ENCODE measurements at places on chromosomes 5 and 9.

DNA sequence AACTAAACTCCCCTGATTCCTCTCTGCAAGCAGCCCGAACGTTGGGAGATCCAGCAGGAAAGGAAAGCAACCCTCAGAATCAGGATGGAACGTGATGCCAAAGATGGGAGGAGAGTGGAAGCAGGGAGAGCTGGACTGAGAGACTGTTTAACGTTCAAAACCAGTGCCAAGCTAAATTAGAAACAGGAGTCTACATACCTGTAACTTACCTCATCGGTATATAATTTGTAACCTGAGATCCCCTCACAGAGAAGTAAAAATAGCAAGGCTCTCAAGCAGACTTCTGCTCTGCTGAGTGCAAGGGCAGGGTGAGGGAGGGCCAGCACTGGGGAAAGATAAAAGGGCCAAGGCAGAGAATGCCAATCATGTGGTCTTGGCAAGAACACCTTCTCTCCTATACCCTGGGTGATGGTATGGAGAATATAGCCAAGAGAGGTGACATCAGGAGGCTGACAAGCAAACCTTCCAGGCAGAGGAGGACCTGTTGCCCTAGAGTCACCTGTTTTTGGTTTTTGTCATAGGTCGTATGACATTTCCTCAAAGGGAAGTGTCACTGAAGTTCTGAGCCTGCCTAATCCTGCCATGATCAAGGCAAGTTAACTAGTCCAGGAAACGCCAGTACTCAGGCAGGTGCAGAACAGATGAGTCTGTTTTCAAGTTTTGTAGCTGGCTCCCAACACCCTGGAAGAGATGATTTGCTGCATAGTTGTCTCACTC is 472.0 kb downstream of the NFIB start:
- DNase-seq = peak; percentile 56

DNA sequence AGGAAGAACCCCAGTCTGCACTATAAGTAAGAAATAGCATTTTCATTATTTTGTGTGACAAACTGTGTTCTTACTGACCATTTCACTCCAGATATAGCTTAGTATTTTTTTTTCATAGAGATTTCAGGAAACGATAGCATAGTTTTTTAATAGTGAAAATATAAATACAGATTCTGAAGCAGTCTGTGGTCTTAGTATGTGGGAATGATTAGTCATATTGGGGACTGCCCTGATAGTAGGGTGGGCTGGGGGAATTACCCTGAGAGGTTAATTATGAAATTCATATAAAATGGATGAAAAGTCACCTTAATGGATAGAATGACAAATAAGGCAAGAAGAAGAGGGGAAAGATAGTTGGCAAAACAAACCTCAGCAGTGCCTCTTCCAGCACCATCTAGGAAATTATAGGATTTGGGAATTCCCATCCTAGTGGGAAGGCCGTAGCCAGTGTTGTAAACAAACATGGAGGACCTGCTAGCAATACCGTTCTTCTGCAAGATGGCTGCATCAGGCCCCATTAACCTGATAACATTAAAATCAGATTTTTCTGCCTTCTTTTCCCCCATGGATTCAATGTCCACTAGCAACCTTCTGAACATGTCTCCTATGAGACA is 23.7 kb upstream of the NR3C1 start:
- no peak for DNase-seq

DNA sequence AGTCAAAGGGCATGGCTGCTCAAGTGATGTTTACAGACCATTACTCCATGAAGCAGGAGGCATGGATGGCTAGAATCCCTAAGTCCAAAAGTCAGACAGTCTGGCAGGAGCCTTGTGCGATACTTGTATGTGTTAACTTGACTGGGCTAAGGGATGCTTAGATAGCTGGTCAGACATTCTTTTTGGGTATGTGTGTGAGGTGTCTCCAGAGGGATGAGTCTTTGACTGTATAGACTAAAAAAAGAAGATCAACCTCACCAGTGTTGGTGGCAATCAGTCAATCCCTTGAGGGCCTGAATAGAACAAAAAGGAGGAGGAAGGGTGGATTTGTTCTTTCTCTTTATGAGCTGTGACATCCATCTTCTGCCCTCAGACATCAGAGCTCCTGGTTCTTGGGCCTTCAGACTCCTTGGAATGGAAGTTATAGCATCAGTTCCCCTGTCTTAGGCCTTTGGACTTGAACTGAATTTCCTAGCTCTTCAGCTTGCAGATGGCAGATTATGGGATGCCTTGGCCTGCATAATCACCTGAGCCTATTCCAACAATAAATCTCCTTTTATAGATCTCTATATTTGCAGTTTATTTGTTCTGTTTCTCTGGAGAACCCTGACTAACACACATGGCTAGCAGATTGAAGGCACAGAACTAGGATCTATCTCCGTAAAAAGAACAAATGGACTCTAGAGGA is 9.7 kb upstream of the HSPB3 start:
- no peak for DNase-seq

DNA sequence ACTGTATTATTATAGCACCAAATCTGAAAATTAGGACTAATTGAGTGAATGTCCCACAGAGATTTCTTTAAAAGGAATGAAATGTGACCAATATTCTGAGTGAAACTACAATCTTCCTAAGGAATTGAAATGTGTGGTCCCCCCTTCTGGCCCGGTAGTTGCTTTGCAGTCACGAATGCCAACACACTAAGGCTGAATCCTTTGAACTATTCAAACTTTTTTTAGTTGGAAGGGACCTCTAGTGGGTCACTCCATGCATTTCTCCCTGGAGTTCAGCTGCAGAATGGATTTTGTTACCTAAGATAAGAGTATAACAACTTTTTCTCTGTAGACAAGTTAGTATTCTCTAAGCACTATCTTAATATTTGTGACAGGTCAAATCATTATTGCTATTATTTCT is 2.8 kb downstream of the CDH6 start:
- DNase-seq = no peak

DNA sequence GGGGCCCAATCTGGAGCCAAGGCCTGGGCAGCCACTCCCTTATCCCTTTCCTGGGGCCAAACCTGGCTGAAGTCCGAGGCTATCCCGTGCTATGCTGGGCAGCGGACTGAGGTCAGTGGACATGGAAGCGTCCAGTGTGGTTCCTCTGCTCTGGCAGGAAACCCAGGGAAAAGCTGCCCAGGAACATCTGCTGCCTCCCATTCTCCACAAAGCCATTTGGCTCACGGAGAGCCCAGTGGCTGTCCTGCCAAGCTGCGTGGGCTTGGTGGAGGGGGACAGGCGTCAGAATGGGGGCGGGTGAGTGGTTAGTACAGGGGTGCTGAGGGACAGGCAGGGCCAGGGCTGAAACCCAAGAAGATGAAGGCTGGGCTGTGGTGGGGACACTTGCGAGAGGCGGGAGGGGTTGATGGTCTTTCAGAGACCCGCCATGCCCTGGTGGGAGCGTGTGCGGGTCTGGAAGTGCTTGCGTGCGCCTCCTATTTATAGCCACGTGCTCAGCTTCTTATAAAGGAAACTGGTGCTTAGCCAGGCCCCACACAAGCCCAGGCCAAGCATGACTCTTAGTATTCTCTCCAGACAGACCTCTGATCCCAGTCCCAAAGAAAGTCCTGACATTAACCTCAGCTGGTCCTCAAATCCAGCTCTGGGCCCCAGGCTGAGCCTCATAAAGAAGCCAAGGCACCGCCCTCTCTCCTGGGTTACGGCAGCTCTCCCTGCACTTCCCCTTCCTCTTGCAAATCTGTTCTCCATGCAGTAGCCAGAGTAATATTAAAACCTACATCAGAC is 9.4 kb upstream of the SLC6A7 start:
- DNase-seq = no peak

GRCh38 chr5:91144491-91145332 is 238.4 kb downstream of the ARRDC3 start:
- no peak for DNase-seq

- DNase-seq = no peak
Observed at GRCh38 chr5:8700222-8700621, 831.3 kb downstream of the MTRR start.

GRCh38 chr5:126438868-126439267 is 15.7 kb downstream of the GRAMD2B start:
- no peak for DNase-seq

GRCh38 chr5:39190311-39191102 is 28.9 kb downstream of the FYB1 start:
- DNase-seq = no peak

GRCh38 chr5:43389679-43390329 is 22.4 kb downstream of the CCL28 start:
- peak; percentile 52 for DNase-seq

GRCh38 chr9:95250462-95251221 is 66.9 kb downstream of the FANCC start:
- no peak for DNase-seq

DNA sequence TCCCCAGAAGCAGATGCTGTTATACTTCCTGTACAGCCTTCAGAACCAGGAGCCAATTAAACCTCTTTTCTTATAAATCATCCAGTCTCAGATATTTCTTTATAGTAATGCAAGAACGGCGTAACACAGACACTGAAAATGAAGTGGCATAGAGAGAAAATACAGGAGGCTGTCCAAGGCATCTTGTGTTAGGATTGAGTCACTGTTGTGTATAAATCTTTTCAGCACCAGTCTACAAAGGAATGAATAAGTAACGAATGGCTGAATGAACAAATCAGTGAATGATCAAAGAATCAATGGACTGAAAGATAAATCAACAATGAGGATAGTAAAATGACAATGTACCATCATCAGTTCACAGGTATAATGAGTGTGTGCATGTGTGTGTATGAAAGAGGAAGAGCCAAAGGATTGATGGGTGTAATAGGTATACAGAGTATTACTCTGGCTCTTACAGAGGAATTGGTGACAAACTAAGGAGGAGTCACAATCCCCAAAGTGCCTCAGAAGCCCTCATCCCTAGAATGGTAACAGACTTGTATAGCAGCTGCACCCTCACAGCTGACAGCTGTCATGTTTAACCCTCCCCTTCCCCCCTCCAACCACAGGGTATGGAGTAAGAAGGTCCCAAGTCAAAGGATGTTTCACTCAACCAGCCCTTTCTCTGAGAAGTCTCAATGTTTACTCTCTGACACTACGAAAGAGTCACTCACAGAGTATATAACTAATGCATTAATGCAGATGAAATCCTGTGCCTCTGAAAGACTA is 29.8 kb upstream of the MIER3 start:
- DNase-seq = no peak

DNA sequence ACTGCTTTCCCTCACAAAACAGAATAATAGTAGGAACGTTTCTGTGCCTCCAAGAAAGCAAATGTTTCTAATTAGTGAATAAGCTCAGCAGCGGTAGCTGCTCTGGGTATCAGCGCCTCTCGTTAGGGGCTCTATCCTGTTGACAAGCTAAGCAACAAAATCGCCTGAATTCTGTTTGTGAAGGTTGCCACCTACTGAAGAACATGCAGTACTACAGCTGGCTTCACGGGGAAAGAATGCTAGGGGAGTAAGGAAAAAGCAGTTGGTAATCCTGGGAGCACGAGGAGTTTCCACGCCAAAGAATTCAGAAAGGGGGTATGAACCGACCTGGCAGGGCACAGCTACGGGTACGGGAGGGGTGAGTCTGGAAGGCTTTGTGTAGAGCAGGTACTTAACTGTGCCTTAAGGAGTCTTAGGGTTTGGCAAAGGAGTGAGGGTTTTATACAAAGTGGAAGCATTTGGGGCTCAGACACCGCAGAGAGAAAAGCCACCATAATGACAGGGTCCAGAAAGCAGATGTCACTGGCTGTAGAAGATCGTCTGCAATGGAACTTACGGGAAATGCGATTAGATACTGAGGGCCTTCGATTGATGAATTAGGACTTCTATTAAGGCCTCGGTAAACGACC is 171.7 kb downstream of the TTC39B start:
- no peak for DNase-seq

GRCh38 chr5:54736003-54736797 is 218.6 kb downstream of the SNX18 start:
- DNase-seq = no peak

DNA sequence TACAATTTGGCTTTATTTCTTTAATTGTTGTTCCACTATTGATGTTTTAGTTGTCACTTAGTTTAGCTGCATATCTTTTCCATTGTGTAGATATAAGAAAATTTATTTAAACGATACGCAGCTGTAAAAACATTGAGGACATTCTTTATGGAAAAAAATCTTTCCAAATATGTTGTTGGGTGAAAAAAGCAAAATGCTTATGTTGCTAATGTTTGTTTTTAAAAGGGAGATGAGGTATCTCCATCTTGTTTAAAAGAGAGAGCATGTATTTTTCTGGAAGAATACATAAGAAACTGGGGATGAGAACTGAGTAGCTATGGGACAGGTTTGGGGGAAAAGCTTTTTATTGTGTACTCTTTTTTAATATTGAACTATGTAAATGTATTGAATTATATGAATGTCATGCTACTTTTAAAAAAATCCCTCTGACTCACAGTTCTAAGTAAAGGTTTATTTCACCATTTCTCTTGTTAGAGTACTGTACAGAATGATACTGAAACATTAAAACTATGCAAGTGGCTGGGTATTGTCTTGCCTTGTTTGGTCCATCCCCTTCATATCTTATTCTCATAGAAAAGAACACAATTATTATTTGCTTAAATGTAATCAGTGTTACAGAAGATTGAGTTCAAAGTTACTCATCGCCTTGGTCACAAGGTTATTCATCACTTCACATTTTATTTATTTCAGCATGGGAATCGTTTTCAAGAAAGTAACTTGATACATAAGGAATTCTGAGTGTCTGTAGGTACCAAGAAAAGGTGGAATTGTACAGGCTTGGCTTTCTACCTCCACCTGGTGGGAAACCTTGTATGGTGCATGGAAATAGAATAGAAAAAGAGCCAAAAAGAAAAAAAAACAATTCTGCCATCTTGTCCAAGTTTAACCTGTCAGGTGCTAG is 85.8 kb downstream of the RIC1 start:
- no peak for DNase-seq

- DNase-seq = no peak
Observed at GRCh38 chr5:54289769-54290168, 20.6 kb downstream of the ARL15 start.

GRCh38 chr9:111599092-111599954 is at the start of gene PTGR1:
Gene PTGR1 (minus strand): TSS chr9:111599647. CDS start chr9:111597422, 2,225 bp downstream.
- peak; percentile 31 for DNase-seq

- no peak for DNase-seq
Observed at GRCh38 chr9:101457003-101457402, 21.4 kb upstream of the ALDOB start.

DNA sequence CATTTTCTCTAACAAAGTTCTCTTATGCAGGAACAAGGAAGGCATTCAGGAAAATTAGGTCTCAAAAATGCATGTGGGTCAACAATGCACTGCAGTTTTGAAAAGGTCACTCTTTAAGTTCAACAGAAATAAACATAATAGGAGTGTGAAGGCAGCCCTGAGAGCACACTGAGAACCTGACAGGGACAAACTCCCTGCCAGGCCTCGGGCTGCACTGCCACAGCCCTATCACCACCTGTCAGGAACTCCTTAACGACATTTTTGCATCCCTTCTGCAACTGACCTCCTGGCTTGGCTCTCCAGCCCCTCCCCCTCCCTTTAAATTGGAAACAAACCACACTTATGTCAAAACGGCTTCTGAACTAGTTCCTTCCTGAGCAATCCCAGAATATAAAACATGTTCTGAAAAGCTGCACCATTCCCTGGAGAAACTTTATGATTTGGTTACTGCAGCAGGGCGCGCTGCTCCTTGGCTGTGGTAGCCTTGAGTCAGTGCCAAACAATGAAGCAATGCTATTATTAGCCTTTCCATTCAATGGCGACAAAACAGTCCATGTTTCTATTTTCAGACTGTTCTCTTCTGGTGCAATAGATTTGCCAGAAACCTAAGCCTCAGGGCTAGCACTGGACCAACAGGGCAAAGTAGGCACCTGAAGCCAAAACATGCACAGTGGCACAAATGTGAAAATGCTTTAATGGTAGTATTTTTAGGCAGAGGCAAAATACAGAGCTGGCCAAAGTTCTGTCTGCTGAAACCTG is 160.1 kb upstream of the ZNF608 start:
- no peak for DNase-seq

Measured in NCI-H510A (cell line).